ENCODE measurements at places on chromosomes 2 and 18. TPM values are rescaled to one million over a fixed set of nuclear protein-coding genes. Genes with fewer than 3 reads are reported as not detected.

Gene IL37
- not detected for total RNA-seq

Gene KCNG2
- total RNA-seq: 0.73 TPM

Gene ABCB6
- total RNA-seq: 57.1 TPM

Gene MYL1
- total RNA-seq: not detected

Gene INHA
- 0.33 TPM for total RNA-seq

Gene SPR
- total RNA-seq: 20.5 TPM
